D721Med (cell line): ENCODE measurements at places on chromosomes 4 and X.

DNA sequence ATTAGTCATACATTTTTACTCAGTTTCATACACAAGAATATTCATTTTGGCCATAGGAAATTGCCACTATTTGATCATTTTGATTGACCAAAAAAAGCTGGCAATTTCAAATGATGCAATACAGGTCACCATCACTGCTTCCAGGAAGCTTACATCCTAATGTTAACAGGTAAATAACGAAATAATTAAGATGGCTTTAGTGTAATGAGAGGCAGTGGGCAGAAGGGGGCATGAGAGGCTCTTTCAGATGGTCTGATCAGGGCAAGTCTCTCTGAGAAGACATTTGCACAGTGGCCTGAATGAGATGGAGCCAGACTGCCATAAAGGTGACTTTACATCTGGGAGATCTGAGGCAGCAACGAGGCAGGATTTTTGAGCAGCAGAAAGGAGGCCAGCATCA, 170.7 kb downstream of the SLIT2 start:
- DNase-seq, result no peak

DNA sequence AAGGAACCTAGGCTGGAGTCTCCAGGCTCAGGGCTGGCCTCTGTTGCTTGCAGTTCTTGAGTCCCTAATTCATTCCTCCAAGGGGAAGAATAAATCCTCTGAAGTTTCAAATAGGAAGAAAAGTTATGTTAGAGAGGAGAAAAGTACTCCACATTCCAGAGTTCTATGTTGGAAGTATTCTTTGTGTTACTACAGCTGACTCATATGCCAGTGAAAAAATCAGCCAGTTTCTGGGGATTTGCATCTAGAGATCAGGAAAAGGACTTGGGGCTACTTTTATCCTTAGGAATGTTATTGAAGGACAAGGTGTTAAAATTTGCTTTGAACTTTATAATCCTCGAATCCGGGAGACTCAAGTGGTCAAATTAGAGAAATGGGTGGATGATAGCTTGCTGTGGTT, 11.7 kb upstream of the NUDT9 start:
- no peak for DNase-seq

GRCh38 chr4:130576218-130576617, 1480.3 kb downstream of the C4orf33 start:
- no peak for DNase-seq

GRCh38 chrX:4622486-4623167, 909.2 kb upstream of the PRKX start:
- DNase-seq, result no peak
